ENCODE measurements at places on chromosomes 3 and 15. TPM values are rescaled to one million over a fixed set of nuclear protein-coding genes. Genes with fewer than 3 reads are reported as not detected.

- no peak for DNase-seq
- no peaks in the 10 kb centered on the region for H3K36me3 ChIP-seq
- H3K27me3 ChIP-seq = no peaks in the 10 kb centered on the region
- H3K4me1 ChIP-seq = no peaks in the 10 kb centered on the region
Observed at GRCh38 chr3:65793495-65794200, 245.1 kb downstream of the MAGI1 start.

- DNase-seq = peak; percentile 76
- H3K4me1 ChIP-seq = peaks cover 8% of the 10 kb centered on the region
- no peaks in the 10 kb centered on the region for H3K36me3 ChIP-seq
- H3K27me3 ChIP-seq = no peaks in the 10 kb centered on the region
- no peak overlapping the region for H3K4me3 ChIP-seq
Observed at GRCh38 chr15:81752546-81752942, 293.3 kb downstream of the MEX3B start.

GRCh38 chr15:38699633-38700230, 135.1 kb upstream of the RASGRP1 start:
- H3K4me1 ChIP-seq = no peaks in the 10 kb centered on the region
- H3K4me3 ChIP-seq = no peak overlapping the region
- DNase-seq = peak; percentile 56
- no peaks in the 10 kb centered on the region for H3K27me3 ChIP-seq
- H3K36me3 ChIP-seq = no peaks in the 10 kb centered on the region
- no peak overlapping the region for H3K27ac ChIP-seq

- no peak for DNase-seq
- H3K27me3 ChIP-seq = no peaks in the 10 kb centered on the region
- no peaks in the 10 kb centered on the region for H3K36me3 ChIP-seq
- no peak overlapping the region for H3K27ac ChIP-seq
Observed at GRCh38 chr3:131221731-131222130, 159.8 kb upstream of the NUDT16 start.

DNA sequence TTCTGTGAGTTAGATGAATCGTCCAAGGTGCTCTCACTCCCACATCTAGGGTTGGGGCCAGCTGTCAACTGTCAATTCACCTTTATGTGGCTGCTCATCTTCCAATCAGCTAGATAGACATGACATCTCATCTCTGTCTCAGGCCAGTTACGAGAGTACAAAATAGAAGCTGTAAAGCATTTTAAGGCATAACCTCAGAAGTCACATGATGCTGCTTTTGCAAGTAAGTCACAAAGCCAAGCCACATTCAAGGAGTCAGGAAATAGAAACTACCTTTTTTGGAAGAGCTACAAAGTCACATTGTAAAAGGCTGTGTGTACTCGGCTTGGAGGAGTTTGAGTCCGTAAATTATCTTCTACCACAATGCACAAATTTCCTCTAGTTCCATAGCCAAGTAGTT, 5.1 kb upstream of the CCR1 start:
- no peak overlapping the region for H3K27ac ChIP-seq
- no peaks in the 10 kb centered on the region for H3K36me3 ChIP-seq
- H3K4me3 ChIP-seq = no peak overlapping the region

- no peak overlapping the region for H3K4me3 ChIP-seq
- H3K27me3 ChIP-seq = no peaks in the 10 kb centered on the region
- no peaks in the 10 kb centered on the region for H3K36me3 ChIP-seq
- H3K4me1 ChIP-seq = peaks cover 8% of the 10 kb centered on the region
- H3K27ac ChIP-seq = no peak overlapping the region
- DNase-seq = no peak
Observed at GRCh38 chr3:120173056-120173675, 78.9 kb upstream of the GSK3B start.

DNA sequence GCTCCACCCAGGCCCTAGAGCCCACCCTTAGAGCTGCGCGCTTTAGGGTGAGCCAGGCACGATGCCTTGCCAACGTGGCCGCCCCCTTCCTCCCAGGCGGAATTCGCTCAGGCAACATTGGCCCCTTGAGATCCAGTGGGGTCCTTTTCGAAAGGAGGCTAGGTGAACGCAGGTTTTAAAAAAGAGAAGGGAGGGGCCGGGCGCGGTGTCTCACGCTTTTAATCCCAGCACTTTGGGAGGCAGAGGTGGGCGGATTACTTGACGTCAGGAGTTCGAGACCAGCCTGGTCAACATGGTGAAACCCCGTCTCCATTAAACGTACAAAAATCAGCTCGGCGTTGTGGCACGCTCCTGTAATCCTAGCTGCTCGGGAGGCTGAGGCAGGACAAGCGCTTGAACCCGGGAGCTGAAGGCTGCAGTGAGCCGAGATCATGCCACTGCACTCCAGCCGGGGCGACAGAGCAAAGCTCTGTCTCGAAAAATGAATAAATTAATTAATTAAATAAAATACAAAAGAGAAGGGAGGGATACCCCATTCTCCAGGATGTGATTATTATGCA, 984 bp upstream of the RPP25 start:
- no peaks in the 10 kb centered on the region for H3K36me3 ChIP-seq
- no peak overlapping the region for H3K27ac ChIP-seq
- DNase-seq = no peak
- H3K27me3 ChIP-seq = no peaks in the 10 kb centered on the region
- peak overlapping the region; percentile 46 for H3K4me3 ChIP-seq

DALRD3 gene
- total RNA-seq = 37.7 TPM

DNA sequence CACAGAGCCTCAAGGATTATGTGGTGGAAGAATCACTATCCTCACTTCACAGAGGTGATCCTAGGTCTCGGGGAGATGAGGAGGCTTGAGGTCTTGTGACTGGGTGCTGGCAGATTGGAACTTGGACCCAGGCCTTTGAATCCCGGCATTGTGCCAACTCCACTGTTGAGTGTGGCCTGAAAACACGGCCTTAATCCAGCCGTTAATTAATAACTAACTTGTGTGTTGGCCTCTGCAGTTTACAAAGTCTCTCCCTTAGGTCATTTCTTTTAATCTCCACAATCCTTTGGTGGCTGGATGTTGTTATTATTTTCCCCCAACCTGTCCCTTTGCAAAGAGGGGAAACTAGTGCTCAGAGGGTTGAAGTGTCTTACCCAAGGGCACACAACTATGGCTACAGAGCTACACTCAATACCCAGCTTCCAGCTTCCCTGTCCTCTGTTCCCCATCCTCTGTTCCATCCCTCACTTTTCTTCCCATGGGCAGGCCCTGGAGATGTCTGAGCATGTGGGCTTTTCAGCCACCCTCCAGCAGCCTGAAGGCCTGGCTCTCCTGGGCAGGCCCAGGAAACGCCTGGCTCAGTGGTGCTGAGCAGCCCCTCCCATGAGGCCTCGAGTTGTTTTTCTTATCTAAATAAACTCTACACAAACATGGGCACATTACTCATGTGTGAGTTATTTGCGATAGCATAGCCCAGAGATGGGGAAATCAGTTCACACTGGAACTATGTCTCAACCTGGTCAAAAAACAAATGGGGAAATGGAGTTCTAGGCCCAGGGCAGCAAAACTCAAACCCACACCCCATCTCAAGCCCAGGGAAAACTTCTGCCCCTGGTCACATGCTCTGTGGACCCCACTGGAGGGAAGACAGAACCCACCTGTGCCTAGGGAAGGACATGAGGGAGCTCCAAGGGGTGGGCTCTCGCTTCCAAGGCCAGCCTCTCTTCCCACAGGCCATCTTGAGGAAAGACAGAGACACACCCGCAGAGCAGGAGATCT, 16.8 kb upstream of the SMAD3 start:
- peak overlapping the region; percentile 93 for H3K27ac ChIP-seq
- no peak overlapping the region for H3K4me3 ChIP-seq
- DNase-seq = peak; percentile 65
- H3K27me3 ChIP-seq = no peaks in the 10 kb centered on the region

DNA sequence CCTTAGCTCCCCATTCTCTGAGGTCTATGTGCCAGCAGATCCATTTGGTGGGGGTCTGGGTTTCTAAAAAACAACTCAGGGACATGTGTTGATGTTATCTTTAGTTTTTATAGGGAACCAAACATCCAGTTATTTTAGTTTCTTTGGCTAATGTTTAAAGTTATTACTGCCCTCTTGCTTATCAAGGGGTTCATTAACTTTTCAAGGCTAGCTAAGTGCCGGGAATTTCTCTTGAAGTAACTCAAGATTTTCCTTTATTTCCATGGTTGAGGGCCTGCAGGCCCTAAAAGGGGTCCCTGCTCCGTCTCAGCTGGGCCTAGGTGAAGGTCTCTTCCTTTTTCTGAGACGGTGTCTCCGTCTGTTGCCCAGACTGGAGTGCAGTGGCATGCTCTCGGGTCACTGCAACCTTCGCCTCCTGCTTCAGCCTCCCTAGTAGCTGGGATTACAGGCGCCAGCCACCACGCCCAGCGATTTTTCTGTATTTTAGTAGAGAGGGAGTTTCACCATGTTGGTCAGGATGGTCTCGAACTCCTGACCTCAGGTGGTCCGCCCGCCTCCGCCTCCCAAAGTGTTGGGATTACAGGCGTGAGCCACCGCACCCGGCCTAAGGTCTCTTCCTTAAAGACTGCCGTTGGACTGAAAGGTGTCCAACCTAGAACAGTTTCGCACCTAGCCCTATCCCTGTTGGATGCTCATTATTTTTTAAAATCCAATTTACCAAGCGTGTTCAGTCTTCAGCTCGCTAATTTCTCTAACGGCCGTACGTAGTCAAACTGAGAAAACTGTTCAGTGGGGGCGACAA, 1.3 kb upstream of the OXSR1 start:
- peak overlapping the region; percentile 26 for H3K4me3 ChIP-seq
- no peaks in the 10 kb centered on the region for H3K4me1 ChIP-seq
- peak overlapping the region; percentile 96 for H3K27ac ChIP-seq
- DNase-seq = no peak

DNA sequence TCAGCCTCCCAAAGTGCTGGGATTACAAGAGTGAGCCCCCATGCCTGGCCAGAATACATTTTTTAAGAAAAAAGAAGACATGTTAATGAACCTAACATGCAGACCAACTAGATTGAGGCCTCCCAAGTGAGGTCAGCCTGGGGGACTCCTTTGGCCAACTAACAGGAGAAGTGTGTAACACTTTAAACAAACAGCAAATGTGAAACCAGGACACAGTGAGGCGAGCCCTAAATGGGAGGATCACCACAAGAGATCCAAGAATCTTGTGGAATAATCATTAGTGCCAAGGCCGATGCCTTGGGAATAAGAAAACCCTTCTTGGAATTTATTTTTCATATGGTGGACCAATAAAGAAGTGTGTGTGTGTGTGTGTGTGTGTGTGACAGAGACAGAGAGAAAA, 73.9 kb downstream of the ATP10A start:
- H3K4me3 ChIP-seq = no peak overlapping the region
- peaks cover 3% of the 10 kb centered on the region for H3K4me1 ChIP-seq
- H3K27ac ChIP-seq = no peak overlapping the region
- DNase-seq = no peak

DNA sequence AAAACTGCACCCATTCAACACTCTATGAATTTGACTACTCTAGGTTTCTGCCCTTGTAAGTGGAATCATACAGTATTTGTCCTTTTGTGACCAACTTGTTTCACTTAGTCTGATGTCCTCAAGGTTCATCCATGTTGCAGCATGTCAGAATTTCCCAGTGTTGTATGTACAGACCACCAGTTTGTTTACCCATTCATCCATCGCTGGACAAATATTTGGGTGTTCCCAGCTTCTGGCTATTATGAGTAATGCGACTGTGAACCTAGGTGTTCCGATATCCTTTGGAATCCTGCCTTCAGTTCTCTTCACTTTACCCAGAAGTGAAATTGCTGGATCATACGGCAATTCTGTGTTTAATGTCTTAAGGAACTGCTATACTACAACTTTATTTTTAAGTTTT, 12.6 kb downstream of the RPL32 start:
- no peak overlapping the region for H3K27ac ChIP-seq
- H3K4me1 ChIP-seq = no peaks in the 10 kb centered on the region
- H3K4me3 ChIP-seq = no peak overlapping the region
- H3K36me3 ChIP-seq = peaks cover 14% of the 10 kb centered on the region

GOLGA6B gene
- not detected for total RNA-seq

DUOXA2 gene
- 0.48 TPM for total RNA-seq

GTF2E1 gene
- total RNA-seq = 14.8 TPM

- no peaks in the 10 kb centered on the region for H3K36me3 ChIP-seq
- H3K27ac ChIP-seq = no peak overlapping the region
- peak; percentile 16 for DNase-seq
- H3K4me3 ChIP-seq = no peak overlapping the region
- H3K27me3 ChIP-seq = no peaks in the 10 kb centered on the region
Observed at GRCh38 chr3:90080988-90081387, 973.6 kb downstream of the EPHA3 start.

- peaks cover 3% of the 10 kb centered on the region for H3K4me1 ChIP-seq
- DNase-seq = no peak
- H3K27ac ChIP-seq = peak overlapping the region; percentile 86
- no peaks in the 10 kb centered on the region for H3K27me3 ChIP-seq
- no peak overlapping the region for H3K4me3 ChIP-seq
- H3K36me3 ChIP-seq = peaks cover 29% of the 10 kb centered on the region
Observed at GRCh38 chr3:53242642-53243041, 13.2 kb downstream of the TKT start.

- DNase-seq = no peak
- H3K36me3 ChIP-seq = no peaks in the 10 kb centered on the region
- H3K4me1 ChIP-seq = peaks cover 20% of the 10 kb centered on the region
- H3K27me3 ChIP-seq = peaks cover 3% of the 10 kb centered on the region
- H3K4me3 ChIP-seq = no peak overlapping the region
Observed at GRCh38 chr3:46890132-46890531, 12.6 kb downstream of the PTH1R start.

DNA sequence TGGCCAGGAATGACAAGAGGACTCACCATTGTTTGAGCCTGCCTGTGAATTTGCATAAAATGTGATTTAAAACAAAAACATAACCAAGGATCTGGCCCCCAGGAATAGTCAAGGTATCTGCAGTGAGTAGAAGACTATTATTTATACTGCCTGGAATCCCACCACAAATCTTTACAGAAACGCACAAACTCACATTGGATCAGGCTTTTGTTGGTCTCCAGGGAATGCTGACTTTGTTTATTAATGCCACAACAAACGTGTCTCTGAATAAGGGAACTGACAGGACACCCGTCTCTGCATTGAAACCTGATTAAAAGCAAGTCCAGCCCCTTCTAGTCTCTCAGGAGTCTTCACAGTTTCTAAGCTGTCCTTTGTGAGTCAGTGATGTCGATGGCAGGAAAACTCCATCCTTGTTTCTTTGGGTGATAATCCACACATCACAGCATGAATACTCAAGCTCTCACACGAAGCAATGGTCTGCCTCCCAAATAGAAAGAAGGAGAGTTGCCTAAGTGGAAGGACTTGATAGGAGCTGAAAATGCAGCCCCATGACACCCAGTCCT, 37.7 kb downstream of the CLDN18 start:
- H3K4me1 ChIP-seq = peaks cover 1% of the 10 kb centered on the region
- no peak overlapping the region for H3K4me3 ChIP-seq
- H3K36me3 ChIP-seq = no peaks in the 10 kb centered on the region
- H3K27me3 ChIP-seq = no peaks in the 10 kb centered on the region

- H3K27ac ChIP-seq = no peak overlapping the region
Observed at GRCh38 chr3:100956276-100956675, 36.9 kb downstream of the ABI3BP start.

OR4M2 gene
- total RNA-seq = not detected

Data from lung (tissue), 17 donors.